B cell (primary cell): ENCODE measurements at places on chromosomes 16 and 17. TPM values are rescaled to one million over a fixed set of nuclear protein-coding genes. Genes with fewer than 3 reads are reported as not detected.

DUSP3 gene
- 17.8 and 18.2 TPM in 2 replicates for total RNA-seq

SOCS1 gene
- total RNA-seq, result 107 TPM in 2 replicates

SEPTIN12 gene
- total RNA-seq, result not detected in 2 replicates

XAF1 gene
- 116 and 127 TPM in 2 replicates for total RNA-seq

HOXB7 gene
- total RNA-seq, result 0.36 and 1.3 TPM in 2 replicates

BICDL2 gene
- 0.20 TPM in 1 of 2 replicates, not detected in the other for total RNA-seq

USP22 gene
- total RNA-seq, result 167 and 184 TPM in 2 replicates

CCL7 gene
- total RNA-seq, result not detected in 2 replicates

EVI2B gene
- total RNA-seq, result 125 and 132 TPM in 2 replicates

PHF23 gene
- 42.3 and 45.8 TPM in 2 replicates for total RNA-seq

ARRB2 gene
- total RNA-seq, result 148 and 164 TPM in 2 replicates

AOC3 gene
- total RNA-seq, result 0.75 and 1.2 TPM in 2 replicates

UNC119 gene
- 75.3 and 84.2 TPM in 2 replicates for total RNA-seq

MFSD6L gene
- 0.22 and 0.37 TPM in 2 replicates for total RNA-seq

BFAR gene
- total RNA-seq, result 72.9 and 73.5 TPM in 2 replicates

ZNF598 gene
- total RNA-seq, result 49.5 and 50.3 TPM in 2 replicates

VPS4A gene
- 41.4 and 43.8 TPM in 2 replicates for total RNA-seq

SEZ6 gene
- not detected in 2 replicates for total RNA-seq

KCNG4 gene
- not detected in 2 replicates for total RNA-seq

ZG16B gene
- not detected in 2 replicates for total RNA-seq

SIAH1 gene
- 47.6 and 54.7 TPM in 2 replicates for total RNA-seq

SCIMP gene
- 87.3 and 87.4 TPM in 2 replicates for total RNA-seq

VMP1 gene
- 78.5 and 83.5 TPM in 2 replicates for total RNA-seq

CDRT4 gene
- total RNA-seq, result 10.5 and 11.6 TPM in 2 replicates

CDK3 gene
- 13.2 and 15.0 TPM in 2 replicates for total RNA-seq

GNG13 gene
- not detected in 2 replicates for total RNA-seq

HASPIN gene
- 2.4 and 3.1 TPM in 2 replicates for total RNA-seq

AOC2 gene
- 3.8 and 4.1 TPM in 2 replicates for total RNA-seq

RND2 gene
- 0.44 and 1.2 TPM in 2 replicates for total RNA-seq
